ENCODE measurements at places on chromosomes 1 and 21.

DNA sequence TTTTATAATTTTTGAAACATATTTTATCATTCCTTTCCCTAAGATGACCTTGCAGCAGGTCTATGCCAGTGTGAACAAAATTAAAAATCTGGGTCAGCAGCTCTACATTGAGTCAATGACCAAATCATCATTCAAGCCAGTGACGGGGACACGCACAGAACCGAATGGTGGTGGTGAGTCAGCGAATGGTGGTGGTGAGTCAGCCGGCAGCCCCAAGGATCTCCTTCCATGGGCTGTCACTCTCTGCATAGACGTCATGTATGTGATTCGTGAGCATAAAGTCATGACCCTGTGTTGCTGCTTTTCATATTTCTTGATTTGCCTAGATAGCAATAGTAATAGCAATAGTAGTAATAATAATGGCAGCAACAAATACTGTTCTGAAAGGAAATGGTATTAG, 26.3 kb downstream of the PER3 start:
- no peak for DNase-seq

GRCh38 chr21:37700641-37701202, 215.5 kb downstream of the KCNJ6 start:
- DNase-seq: peak; percentile 71

DNA sequence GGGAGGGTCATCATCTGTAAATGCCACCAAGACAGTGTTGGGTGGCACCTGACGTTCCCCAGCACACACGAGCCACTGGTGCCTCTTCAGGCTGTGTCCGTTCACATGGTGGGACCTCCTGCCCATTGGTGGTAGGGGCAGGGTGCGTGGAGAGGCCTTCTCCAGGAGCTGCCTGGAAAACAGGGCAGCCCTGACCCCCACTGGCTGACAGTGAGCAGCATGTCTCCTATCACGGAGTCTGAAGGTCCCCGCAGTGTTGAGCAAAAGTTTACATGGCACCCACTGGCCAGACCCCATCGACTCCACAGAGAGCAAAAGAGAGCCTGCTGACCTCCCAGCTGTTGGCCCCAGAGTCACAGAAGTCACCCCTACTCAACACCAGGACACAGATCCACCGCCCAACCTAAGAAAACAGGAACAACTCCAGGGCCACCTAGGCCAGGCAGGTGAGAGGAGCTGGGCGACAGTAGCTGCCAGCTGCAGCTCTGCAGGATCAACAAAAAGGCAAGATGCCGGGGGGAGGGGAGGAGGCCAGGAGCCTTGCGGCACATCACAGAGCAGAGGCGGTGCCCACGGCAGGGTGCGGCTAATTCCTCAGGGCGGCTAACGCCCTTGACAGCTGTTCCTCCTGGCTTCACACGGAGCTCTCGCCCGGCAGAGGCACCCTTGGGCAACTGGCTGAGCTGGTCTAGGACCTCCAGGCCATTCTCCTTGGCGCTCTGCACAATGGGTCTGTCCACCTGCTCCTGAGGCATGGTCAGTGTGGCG, 14.4 kb upstream of the IFI6 start:
- DNase-seq: no peak

DNA sequence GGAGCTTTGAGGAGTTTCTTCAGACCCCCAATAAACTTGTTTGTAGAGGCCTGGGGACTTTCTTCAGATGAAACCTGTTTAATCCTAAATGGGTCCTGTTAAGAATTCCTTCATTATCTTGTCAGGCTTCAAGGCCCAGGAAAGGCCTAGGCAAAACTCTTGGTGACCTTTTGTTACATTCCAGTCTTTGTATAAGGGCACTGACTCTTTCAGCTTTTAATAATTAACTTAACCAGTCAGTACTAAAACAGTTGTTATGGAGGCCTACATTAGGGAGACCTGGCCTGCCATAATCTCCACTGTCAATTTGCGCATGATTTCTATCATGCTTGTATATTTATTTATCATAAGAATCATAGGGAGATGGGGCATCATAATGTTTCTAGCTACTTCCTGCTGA, 110.2 kb downstream of the FCRL5 start:
- no peak for DNase-seq

DNA sequence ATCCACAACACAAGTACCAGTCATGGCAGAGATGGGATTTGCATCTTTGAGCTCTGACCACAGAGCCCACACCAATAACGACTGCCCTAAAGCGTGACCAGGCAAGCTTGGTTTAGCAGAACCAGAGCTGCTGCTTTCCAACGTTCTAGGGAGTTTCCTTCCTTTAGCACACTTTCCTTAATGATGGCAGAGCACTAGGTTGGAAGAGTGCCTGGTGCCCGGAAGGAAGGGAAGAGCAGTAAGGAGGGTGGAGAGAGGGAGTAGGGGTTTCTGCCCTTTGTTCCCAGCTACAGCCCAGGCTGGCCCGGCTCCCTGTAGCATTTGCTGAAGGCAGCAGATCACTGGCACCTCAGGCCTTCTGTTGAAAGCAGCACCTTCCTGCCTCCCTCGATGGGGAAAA, 6.1 kb upstream of the EVA1C start:
- no peak for DNase-seq

GRCh38 chr21:35053356-35054096, 4.4 kb upstream of the RUNX1 start:
- no peak for DNase-seq

DNA sequence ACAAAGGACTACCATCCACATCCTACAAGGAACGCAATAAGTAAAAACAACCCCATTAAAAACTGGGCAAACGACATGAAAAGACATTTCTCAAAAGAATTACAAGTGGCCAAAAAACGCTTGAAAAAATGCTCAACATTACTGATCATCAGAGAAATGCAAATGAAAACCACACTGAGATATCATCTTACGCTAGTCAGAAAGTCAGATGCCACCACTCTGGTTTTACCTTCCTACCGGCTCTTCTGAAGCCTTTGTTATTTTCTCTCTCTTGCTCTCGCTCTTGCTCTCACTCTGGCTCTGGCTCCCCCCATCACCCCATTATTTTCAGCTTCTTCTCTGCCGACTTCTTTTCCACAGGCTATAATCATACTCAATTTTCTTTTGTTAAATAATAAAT, 38.8 kb downstream of the VPS45 start:
- no peak for DNase-seq

DNA sequence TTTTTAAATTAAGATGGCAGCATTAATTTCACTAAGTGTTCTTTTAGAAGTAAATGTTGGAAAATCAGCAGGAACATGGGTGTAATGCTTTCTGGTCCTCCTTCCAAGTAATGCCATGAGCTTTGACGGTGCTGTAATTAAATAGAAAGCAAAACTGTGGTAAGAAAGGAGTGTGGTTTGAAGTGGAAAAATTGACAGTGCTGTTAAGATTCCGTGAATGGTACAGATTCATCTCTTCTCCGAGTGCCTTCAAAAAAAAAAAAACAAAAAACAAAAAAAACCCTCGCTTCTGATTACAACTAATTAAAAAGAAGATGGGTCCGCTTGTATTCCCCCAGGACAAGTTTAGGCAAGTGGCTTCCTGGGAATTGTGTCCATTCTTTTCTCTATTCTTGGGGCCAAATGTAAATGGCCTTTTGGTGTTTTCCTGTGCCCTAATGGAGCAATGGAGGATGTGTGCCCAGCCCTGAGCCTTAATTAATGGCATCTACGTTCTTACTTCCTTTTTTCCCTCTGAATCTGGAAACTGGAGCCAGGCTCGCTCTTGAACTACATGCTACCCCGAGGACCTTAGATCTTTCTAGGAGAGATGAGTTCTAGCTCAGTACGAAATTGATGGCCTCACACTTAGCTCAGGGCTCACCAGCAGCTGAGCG, 5.1 kb downstream of the LMO4 start:
- DNase-seq: no peak

DNA sequence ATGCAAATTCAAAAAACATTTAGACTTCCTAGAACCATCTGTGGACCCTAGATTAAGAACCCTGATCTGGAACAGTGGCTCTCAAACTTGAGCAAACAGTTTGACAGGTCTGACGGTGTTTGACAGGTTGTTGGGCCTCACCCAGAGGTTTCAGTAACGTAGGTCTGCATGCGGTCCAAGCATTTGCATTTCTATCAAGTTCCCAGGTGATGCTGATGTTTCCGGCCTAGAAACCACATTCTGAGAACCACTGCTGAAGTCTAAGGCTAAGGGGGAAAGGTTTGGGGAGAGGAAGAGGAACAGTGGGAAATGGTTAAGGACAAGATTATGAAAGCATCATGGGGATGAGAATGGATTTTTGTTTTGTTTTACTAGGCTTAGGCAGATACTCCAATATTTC, 48.6 kb downstream of the MDM4 start:
- no peak for DNase-seq

GRCh38 chr1:11806307-11806936, 431 bp downstream of the CLCN6 start:
- DNase-seq: no peak

DNA sequence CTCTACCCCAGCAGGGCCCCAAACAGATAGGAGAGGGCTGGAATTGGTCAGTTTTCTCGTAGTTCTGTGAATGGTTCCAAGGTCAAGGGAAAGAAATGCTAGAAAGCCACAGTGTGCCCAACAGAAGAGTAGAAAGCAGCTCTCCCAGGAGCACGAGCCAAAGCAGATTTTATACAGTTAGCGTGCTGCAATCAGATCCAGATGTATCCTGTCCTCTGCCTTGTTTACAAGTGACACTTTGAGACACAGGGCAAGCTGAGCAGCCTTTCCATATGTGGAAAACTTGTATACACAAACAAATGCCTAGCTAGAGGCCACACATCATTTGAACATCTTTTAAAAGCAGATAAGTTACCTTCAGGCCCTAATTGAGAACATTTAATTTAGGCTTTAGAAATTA, 6.5 kb downstream of the VAMP3 start:
- no peak for DNase-seq

DNA sequence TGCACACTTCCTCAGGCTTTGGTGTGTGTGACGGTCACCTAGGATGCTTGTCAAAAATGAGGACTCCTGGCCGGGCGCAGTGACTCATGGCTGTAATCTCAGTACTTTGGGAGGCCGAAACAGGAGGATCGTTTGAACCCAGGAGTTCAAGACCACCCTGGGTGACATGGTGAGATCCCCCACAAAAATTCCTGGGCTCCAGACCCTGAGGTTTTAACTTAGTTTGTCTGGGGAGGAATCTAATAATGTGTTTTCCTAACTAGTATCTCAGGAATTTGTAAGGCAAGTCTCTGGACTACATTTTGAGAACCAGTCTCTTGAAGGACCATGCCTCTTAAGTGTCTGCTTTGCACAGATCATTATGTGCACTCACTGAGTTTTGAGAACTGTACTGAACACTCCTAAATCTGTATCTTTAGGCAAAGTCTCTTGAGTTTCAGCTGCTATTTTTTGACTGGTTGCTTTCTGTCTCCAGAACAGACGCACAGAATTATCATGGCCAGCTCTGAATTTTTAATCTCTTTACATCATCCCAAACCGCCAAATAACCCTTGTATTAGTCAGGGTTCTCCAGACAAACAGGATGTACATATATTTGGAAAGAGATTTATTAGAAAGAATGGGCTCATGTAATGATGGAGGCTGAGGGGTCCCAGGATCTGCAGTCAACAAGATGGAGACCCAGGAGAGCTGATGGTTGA, 45.5 kb upstream of the VANGL1 start:
- no peak for DNase-seq

GRCh38 chr1:66239834-66240233, 294.1 kb upstream of the SGIP1 start:
- DNase-seq: no peak

DNA sequence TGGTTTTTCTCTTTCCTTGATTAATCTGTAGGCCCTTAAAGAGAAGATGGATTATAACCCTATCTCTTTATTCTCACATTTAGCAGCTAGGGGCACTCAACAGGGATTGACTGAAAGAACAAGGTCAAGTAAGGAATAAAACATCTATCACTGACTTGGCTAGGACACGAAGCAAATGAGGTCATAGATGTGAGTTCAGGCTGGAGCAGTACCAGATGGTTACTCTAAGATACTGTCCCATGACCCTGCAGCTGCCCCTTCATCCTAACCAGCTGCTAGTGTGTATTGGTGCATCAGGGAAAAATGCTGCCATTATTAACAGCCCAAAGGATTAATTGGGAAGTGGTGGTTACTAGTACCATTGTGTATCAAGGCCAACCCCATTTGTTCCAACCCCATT, 221.9 kb downstream of the CTH start:
- no peak for DNase-seq

GRCh38 chr21:35303085-35303484, 254.0 kb upstream of the RUNX1 start:
- no peak for DNase-seq

DNA sequence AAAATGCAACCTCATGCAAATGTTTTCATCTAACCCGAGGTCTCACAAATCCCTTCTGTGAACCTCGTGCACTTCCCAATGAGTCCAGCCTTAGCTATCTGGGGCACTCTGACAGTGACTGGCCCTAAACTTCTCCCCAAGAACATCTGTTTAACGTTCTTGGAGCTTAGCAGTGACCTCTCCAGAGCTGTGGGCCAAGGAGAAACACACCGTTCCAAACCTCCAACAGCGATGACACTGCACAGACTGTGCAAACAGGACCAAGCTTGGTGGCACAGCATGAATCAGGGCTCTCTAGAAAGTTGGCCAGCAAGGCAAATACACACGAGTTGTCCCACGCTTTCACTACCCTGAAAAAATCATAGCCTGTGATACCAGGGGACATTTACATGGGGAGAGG, 15.8 kb downstream of the BEND5 start:
- DNase-seq: no peak

DNA sequence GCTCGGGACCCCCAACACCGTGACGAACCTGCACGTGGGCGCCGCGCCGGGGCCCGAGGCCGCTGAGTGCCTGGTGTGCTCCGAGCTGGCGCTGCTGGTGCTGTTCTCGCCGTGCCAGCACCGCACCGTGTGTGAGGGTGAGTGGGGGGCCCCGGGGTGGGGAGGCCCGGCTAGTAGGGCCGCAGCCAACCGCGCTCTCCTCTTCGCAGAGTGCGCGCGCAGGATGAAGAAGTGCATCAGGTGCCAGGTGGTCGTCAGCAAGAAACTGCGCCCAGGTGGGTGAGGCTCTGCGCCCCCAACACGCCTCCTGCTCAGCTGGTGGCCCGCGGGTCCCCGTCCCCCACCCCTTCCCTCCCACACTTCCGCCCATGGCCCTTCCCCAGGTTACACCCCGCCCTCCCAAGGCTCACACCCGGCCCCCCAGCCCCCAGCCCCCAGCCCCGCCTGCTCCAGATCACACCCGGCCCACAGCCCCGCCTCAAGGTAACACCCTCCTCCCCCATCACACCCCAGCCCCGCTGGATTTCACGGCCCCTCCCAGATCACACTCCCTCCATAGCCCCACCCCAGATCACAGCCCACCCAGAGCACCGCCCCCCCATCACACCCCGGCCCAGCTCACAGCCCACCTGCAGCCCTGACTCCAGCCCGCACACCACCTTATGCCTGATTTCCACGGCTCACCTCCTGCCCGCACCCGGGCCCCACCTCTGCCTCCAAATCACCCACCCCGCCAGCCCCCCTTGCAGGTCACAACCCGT, 2.4 kb upstream of the MMP23B start:
- no peak for DNase-seq

GRCh38 chr1:227006226-227006796, 66.2 kb downstream of the COQ8A start:
- DNase-seq: no peak

Data from NCI-H1694 (cell line).